ENCODE measurements at places on chromosomes 12 and 14.

- DNase-seq: no peak
These were observed 8.0 kb downstream of the NAB2 start for GRCh38 chr12:57096748-57097553.

DNA sequence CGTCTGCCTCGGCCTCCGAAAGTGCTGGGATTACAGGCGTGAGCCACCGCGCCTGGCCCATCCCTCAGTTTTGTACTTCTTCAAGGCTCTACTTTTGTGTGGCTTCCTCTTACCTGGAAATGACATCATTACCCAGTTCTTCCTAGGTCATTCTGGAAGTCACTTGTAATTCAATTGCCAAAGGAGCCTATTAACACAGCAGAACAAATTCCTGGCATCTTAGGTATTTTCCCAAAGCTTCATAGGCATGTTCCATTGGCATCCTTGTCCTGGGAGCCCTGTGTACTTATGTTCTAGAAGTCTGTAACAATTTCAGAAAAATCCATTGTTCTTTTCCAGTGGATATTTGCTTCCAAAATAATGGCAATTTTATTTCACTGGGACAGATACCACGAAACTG, 60.6 kb downstream of the DAAM1 start:
- no peak for DNase-seq

DNA sequence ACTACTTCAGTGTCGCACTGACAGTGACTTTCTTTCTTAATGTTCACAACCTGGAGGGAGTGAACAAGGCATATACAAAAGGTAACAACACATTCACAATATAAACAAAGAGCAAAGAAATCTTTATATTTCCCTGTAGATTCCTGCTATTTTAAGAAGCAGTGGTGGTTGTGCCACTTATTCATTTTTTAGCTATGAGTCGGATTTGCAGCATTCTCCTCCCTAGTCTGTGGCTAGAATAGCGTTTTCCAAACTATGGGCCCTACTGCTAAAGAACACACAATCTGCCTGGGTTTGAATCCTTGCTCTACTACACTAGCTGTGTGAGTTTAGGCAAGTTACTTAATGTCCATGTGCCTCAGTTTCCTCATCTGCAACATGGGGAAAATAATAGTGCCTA, 18.6 kb upstream of the MDM1 start:
- no peak for DNase-seq

GRCh38 chr14:40058901-40059897, 627.0 kb upstream of the FBXO33 start:
- no peak for DNase-seq

GRCh38 chr12:131917139-131917710, 11.9 kb upstream of the PUS1 start:
- no peak for DNase-seq

GRCh38 chr12:120367233-120367923, 1.6 kb downstream of the MSI1 start:
- DNase-seq: no peak

DNA sequence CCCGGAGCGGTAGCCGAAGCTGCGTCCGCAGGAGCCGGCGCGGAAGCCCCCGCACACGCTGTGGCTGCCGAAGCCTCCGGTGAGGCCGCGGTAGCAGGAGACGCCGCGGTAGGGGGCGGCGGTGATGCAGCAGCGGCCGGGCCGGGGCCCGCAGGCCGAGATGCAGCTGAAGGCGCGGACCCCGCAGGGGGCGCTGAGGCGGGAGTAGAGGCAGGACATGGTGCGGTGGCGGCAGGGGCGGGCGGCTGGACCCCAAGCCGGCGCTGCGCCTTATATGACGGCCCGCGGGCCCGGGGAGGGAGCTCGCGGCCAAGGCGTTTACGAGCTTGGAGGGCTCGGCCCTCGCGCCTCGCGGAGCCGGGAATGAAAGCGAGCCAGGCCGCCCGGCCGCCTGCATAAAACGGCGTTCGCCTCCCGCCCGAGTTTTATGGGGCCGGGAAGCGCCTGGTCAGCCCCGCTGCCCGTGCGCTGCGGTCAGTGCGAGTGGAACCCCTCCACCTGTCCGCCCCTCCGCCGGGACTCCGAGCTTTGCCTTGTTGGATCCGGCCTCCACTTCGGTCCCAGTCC, 16.0 kb upstream of the KRT86 start:
- no peak for DNase-seq

GRCh38 chr12:66548338-66549049, 130.4 kb downstream of the GRIP1 start:
- DNase-seq: no peak

DNA sequence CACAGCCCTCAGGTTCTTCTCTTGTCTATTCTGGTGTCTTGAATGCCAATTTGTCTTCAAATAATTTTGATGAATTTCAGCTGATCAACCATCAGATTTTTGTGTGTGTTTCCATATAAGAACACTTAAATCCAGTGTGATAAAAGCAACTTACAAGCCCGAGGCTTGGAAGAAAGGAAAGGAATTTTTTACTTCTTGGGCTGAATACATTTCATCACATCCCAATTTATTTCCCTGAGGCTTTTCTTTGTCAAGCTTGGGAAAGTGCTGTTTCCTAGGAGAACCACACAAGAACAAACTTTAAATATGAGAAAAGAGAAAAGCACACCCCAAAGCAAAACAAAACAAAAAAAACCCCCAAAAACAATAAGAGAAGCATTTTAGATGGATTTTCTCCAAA, 26.6 kb downstream of the GPRC5D start:
- DNase-seq: no peak

DNA sequence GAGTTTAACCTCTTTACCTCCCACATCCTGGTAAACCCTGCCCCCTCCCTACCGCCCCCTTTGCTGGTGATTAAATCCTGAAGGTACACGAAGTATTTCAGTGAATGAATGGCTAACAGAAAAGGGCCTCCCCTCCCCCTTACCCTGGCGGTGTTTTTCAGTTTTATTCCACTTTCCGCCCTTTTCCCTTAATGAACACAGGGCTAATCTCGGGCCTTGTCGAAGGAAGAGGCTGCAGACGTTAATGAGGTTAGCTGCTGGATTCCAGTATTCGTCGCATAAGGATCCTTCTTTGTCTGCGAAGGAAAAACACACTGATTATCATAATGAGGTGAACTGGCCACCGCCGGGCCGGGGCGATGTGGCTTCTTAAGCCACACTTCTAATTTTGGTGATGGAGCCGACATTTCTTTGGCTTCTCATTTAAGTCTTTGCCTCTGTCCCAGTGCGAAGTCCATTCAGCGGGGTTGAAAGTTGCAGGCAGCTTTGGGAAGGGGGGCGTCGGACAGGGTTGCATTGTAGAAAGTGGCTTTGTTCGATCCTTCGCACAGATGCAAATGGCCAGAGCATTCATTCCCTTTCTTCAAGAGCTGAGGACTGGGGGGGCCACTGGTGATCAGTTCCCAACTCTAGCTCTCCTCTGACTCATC, 6.5 kb downstream of the MEG3 start:
- no peak for DNase-seq

GRCh38 chr12:55829967-55830600, 697 bp upstream of the DNAJC14 start:
- no peak for DNase-seq

DNA sequence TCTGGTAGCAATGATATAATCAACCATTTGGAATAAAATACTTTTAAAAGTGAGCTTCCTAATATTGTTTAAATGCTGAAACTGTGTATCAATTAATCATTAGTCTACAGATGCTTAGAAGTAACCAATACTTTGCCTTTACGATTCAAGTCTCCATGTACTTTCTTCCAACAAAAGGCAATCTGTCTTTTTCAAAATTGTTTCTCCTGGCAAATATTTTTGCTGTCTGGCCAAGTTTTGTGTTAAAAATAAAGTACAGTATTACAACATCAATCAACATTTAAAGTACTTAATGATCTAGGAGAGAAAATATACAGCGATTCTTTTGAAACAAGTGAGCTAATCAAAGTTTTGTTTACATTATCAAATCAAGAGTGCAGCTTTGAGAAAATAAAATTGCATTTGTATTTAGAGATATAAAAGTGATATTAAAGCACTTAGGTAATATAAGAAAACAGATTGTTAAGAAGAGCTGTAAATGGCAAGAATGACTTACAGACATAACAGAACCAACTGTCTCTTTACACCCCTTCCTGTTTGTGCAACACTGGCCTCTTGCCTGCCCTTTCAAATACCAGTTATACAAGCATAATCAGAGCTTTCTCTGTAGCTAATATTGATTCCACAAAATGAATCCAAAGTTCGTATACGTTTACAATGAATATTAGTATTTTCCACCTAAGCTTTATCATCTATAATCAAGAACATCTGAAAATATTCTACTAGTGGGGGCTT, 38.2 kb upstream of the FBLN5 start:
- no peak for DNase-seq

DNA sequence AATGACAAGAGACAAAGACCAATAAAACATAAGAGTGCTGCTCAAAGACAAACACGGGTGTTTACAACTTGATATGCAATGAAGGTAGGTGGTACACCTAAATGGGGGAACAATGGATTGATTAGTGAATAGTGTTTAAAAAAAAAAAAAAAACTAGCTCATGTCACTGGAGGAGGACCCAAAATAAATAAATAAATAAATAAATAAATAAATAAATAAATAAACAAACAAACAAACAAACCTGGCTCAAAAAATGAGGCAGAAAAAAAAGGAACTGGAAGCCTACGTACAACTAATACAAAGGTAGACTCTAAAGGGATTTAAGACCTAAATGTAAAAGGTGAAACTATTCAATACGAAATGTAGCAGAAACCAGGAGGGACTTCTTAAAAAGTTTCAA, 18.6 kb downstream of the NAP1L1 start:
- DNase-seq: no peak
